Stimulated activated CD8-positive, alpha-beta memory T cell treated with anti-CD3 and anti-CD28 coated beads, Interleukin-15, amount 100 ng/mL, for 48 hours (primary cell): ENCODE measurements at places on chromosomes 11 and 22.

- peak; percentile 75 for DNase-seq
Observed at GRCh38 chr11:128039140-128040021, 548.0 kb downstream of the ETS1 start.

DNA sequence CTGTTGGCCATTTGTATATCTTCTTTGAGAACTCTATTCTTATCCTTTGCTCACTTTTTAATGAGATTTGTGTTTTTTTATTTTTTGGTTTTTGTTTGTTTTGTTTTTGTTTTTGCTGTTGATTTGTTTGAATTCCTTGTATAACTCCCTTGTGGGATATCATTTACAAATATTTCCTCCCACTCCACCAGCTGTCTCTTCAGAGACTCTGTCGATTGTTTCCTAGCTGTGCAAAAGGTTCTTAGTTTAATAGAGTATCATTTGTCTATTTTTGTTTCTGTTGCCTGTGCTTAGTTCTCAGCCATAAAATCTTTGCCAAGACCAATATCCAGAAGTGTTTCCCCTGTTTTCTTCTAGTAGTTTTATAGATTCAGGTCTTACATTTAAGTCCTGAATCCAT lies 82.4 kb downstream of the ARHGAP32 start:
- no peak for DNase-seq

DNA sequence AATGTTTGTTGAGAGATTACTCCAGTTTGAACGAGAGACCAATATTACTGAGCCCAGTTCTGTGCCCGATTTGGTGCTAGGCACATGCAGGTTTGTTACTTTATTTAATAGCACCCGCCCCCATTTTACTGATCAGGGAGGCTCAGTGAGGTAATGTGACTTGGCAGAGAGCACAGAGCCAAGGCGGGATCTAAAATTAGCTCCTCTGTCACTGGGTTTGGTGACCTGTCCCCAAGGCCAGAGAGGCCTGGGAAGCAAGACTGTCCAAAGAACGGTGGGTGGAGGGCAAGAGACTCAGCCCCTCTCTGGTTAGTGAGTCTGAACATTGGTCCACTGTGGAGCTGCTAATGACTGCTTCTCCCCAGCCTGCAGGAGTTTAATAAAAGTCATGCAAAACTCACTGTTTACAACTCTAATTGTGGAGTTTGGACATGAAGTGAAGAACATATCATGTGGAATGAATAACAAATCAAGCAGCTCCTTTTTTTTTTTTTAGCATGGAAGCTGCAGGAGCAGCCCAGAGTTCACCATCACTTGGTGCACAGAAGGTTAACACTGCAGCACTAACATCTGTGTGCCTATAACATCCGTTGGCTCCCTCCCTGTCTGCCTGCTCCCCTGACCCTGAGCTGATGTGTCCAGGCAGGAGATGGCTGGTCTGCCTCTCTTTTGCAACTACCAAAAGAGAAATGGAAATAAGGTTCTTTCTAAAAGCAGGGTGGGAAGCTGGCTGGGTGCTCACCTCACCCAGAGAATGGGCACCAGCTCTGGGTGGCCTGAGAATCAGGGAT lies 39.0 kb downstream of the CSNK2A3 start:
- DNase-seq, result no peak

DNA sequence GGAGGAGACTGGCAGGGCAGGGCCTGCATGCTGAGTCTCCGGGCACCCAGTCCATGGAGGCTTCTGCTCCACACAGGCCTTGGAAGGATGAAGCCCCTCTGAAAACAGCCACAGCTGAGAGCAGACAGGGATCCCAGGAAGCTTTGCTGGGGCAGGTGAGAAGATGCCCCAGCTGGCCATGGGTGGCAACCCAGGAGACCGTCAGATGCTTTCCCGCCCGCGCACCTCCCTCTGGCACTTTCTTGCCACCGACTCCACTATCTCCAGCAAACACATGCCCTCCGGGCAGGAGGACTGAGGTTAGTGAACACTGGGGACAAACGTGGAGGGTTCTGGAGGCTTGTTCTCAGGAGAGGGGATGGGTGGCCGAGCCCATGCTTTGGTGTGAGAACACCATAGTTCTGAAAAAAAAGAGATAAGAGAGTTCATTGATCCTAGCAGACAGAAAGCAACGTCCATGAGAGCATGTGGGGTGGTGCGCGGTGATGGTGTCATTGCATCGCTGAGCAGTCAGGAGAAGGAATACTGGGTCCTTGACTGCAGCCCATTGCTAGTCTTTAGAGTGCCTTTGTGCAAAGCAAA lies 2.3 kb downstream of the C1QTNF6 start:
- DNase-seq, result no peak

- DNase-seq, result no peak
Observed at GRCh38 chr22:43881091-43882061, 10.4 kb downstream of the PNPLA5 start.

- peak; percentile 86 for DNase-seq
Observed at GRCh38 chr22:37163575-37164504, 14.1 kb upstream of the IL2RB start.

- DNase-seq, result no peak
Observed at GRCh38 chr11:64591257-64592233, 525 bp downstream of the SLC22A12 start.

DNA sequence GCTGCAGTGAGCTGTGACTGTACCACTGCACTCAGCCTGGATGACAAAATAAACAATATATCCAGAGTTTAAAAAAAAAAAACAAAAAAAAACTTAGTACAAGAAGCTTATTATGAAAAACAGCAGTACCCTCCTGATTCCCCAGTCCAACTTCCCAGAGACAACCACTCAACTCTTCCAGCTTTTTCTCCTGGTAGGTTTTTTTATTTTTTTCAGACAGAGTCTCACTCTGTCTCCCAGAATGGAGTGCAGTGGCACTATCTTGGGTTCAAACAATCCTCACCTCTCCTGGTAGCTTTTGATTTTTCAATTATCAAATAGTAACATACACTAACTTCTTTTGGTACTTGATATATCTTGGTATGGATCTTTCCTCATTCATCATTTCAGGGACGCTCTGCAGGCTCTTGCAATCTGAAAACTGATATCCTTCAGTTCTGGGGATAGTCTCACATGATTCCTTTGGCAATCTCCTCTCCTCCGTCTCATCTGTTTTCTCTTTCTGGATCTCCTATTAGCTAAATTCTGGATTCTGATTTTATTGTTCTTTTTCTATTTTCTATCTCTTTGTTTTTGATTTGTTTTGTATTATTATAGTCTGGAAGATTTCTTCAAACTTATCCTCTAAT lies 44.9 kb downstream of the ALG9 start:
- no peak for DNase-seq

GRCh38 chr22:46256358-46256958 lies 6.4 kb upstream of the CDPF1 start:
- DNase-seq, result no peak

GRCh38 chr11:73464347-73464746 lies 88.1 kb downstream of the RELT start:
- no peak for DNase-seq

- no peak for DNase-seq
Observed at GRCh38 chr11:70524096-70524922, 126.0 kb downstream of the CTTN start.

DNA sequence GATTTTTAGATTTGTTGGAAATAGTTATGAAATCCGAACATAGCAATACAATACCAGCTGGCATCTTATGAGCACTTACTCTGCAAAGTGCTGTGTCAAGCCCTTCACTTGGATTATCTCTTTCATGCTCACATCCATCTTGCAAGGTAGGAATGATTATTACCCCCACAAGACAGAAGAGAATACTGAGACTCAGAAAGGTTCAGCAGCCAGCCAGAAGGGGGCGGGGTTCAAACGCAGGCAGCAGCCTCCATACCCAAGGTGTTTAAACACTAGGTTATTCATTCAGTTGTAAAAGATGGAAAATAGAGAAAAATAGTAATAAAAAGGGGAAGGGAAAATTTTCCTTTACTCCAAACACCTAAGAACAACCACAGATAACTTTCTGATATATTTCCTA lies 158.5 kb downstream of the CCDC34 start:
- DNase-seq, result no peak

DNA sequence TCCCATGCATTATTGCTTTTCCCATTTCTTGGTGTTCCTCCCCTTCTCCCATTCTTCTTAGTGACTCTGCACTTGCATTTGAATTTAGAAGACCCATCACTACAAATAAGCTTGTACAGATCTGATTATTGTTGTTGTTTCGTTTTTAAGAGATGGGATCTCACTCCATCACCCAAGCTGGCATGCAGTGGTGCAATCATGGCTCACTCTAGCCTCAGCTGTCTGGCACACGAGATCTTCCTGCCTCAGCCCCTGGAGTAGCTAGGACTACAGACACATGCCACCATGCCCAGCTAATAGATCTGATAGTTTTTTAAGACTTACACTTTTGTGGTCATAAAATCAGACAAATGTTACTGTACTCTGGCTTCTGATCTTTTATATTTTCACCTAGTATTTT lies 252.1 kb downstream of the DDX10 start:
- DNase-seq, result no peak

- DNase-seq, result no peak
Observed at GRCh38 chr22:46028106-46028991, 51.4 kb upstream of the WNT7B start.

DNA sequence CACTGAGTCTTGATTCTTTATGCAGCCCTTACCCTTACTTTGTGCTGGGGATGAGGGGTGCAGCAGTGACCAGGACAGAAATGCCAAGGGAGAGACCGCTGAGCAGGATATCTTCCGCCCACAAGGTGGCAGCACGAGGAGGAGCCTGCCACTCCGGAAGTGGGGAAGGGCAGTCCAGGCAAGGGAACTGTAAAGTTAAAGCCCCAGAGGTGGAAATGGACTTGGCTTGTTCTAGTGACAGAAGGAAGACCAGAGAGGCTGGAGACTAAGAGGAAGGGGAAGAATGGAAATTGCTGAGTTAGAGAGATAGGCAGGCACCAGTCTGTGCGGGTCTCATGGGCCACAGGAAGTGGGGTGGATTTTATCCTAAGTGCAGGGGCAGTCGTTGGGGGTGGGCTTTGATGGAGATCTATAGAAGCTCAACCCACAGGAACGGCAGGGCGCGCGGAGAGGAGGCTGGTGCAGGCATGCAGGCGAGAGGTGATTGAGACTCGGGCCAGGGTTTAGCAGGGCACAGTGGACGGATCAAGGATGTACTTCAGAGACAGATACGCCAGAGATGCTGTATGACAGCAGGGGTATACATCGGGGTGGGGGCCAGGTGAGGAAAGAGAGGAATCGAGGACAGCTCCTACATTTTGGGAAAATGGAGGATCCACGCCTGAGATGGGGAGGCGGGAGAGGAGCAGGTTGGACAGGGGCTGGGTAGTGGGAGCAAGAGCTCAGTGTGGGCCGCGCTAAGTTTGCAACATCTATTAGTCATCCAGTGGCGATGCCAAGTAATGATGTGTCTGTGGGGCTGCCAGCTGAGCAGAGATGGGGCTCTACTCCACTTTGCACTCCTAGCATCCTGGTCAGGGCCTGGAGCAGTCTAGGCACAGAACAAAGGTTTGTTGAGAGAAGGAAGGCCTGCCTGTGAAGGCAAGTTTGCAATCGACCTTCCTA lies 3.3 kb upstream of the GRK2 start:
- DNase-seq, result peak; percentile 64

DNA sequence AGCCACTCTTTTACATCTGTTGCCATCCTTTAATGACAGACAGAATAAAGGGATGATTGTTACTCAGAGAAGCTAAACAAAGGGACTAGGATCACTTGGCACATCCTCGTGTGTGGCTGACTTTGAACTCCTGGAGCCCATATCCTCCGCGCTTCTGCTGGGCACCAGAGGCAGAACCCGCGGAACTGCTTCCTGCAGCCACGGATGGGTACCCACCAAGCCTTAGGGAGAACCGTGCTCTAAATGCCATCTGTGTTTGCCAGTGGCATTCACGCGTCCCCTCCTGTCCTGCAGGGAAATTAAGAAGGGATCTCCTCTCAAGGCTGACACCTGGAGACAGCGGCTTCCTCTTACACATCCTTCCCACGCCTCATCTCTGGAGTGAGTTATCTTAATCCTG lies 294.4 kb downstream of the NTM start:
- DNase-seq, result no peak

DNA sequence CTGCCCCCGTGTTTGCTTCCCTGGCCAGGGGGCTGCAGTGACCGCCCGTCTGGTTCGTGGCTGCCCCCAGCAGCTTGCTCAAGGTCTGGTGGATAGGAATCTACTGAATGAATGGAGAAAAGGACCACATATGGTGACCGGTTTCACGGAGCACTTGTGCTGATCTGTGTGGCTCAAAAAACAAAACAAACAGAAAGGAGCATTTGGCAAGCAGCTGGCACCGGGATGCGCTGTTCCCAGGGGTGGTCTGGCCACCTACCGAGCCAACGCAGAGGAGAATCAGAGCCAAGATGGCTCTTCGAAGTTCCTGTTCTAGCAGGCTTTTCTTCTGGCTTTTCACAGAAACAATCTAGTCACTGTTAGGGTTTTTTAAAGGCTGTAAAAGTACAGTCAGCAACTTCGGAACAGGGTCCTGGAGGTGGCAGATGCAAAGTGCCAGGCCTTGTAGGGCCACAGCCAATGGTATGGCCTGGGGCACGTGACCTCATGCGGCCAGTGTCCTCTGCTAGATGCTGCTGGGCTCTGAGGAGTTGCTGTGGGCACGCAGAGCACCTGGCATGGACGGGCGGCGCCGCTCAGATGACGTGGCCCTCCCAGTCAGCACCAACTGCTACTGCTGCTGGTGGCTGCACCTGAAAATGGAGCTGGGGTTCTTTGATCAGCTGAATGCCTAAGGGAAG lies 27.3 kb upstream of the PACSIN2 start:
- no peak for DNase-seq

DNA sequence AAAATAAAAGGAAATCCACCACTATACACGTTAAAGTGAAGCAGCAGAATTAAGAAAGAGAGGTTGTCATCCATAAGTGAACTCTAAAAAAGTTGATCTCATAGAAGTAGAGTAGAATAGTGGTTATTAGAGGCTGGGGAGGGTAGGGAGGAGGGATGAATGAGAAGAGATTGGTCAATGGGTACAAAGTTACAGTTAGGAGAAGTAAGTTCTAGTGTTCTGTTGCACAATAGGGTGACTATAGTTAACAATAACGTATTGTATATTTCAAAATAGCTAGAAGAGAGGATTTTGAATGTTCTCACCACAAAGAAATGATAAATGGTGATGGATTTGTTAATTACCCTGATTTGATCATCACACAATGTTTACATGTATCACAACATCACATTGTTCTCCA lies 72.0 kb downstream of the CD82 start:
- no peak for DNase-seq

DNA sequence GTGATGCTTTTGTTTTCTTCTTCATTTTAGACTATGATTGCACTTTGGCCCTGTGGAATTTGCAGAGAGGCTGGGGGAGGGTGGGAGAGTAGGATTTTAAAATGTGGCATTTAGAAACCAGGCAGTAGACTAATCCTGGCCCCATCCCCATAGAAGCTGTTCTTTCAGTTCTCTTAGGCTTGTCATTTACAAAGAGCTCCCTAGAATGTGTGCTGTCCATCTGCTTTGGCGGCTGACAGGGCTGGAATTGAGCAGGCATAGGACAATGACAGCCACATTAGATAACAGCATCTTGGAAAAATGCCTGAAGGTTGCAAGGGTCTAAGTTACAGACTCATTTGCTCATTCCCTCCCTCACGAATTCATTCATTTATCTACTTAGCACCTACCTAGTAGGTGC lies 9.8 kb downstream of the INSC start:
- no peak for DNase-seq
